ENCODE measurements at places on chromosomes 5 and 9.

- no peak for DNase-seq
Observed at GRCh38 chr5:132319975-132320374, 25.8 kb downstream of the SLC22A4 start.

GRCh38 chr9:125805586-125805985 is 58.4 kb downstream of the PBX3 start:
- DNase-seq, result no peak

GRCh38 chr5:76084496-76085242 is 1.5 kb downstream of the SV2C start:
- no peak for DNase-seq

GRCh38 chr5:150302301-150303069 is at the start of gene ARSI:
TSS of gene ARSI (minus strand) at chr5:150302905. CDS start at chr5:150302373, 532 bp downstream.
- DNase-seq, result peak; percentile 56

- DNase-seq, result no peak
Observed at GRCh38 chr5:32538031-32538547, 47.3 kb upstream of the SUB1 start.

GRCh38 chr5:51632793-51633192 is 249.5 kb downstream of the ISL1 start:
- no peak for DNase-seq

GRCh38 chr5:167850911-167851310 is 440.5 kb upstream of the WWC1 start:
- DNase-seq, result no peak

- no peak for DNase-seq
Observed at GRCh38 chr5:164234321-164234720, 728.9 kb downstream of the MAT2B start.

- DNase-seq, result peak; percentile 92
Observed at GRCh38 chr9:99433555-99433954, 211.5 kb downstream of the SEC61B start.

DNA sequence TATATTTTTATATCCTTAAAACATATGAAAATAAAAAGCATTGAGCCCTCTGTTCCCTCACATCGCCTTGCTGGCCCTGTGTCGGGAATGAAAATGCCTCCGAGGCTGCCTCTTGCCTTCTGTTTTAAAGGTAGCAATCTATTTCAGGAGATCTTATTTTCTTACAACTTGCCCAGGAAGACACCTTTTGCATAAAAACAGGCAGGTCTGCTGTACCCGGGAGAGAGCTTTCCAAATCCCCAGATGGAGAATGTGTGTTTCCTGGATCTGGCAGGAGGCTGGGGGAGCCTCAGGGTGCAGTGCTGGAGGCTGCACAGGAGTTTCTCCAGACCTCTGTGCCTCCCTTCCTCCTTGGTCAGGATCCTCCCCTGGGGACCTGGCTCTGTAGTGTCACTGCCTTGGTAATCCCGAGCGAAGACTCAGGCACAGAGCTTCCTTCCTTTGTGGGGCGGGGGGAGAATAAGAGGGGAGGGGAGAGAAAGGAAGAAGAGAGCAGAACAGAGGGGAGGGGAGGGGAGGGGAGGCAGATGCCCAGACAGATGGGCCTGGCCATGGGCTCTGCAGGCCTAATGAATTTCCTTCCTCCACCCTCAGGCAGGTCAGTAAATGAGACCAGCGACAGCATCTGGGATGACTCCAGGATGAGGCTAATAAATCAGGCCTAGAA is 104.0 kb upstream of the BOD1 start:
- no peak for DNase-seq

- peak; percentile 83 for DNase-seq
Observed at GRCh38 chr9:127968700-127969383, 11.9 kb downstream of the EEIG1 start.

DNA sequence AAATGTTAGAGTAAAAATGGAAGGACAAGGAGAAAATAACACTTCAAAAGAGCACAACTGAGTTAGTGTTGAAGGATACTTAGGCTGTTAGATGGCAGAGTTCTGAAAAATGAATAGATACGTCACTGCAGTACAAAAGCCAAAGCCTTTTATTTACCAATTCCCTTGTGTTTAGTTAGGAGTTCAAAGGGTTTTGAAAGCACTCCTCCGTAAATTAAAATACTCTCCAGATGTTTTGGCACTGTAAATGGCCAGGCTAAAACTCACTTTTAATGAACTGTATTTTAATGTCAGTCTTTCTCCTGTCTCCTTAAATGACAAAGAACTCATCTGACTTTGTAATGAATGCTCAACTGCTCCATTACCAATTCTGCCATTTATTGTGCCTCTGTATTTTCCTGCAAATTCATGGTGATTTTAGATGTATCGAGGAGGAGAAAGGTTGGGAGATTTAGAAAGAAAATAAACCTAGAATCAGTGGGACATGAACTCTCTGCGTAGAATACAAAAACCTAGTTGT is 1727.2 kb downstream of the MAT2B start:
- no peak for DNase-seq

GRCh38 chr5:154236536-154237375 is 46.2 kb downstream of the GALNT10 start:
- DNase-seq, result no peak

DNA sequence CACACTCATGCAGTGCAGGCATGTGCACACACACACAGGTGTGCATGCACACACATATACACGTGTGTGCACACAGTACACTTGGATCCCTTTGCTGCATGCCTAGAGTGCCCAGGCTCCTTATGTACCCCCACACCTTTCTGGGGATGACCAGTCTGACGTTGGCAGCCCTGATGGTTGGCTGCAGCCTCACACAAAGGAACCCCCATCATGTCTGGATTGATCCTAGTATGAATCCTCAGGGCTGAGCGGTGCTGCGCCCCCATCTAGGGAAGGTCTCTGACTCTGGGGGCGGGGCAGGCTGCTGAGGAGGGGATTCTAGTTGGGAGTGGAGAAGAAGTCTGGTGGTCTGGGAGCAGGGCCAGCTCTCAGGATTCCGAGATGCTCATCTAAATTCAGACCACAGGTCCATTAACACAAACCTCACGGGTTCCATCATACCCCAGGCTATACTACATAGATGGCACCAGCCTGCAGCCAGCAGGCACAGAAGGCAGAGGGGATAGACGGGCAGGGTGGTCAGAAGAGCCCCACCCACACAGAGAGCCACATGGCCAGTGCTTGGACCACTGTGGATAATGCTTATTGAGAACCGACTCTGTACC is 50.5 kb upstream of the OLFM1 start:
- DNase-seq, result no peak

DNA sequence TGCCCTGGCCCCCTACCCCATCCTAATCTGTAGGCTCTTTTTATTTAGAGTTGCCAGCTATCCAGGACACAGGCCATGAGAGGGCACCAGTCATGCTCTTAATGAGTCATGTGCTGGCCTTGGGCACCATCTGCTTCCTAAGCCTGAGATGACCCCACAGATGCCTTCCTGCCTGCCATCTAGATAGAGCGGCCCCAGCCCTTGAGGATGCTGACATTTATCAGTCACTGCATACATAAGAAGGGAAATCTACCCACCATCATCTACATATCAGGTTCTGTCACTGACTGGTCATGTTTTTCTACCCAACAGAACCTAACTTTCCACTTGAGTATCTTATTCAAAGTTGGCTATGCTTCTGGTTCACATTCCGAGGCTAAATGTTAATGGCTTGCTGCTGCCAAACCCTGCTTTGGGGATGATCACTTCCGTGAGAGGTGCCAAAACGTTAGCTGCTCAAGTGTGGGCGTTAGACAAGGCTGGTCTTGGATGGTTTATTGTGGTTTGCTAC is 49.9 kb upstream of the TTC23L start:
- peak; percentile 54 for DNase-seq

DNA sequence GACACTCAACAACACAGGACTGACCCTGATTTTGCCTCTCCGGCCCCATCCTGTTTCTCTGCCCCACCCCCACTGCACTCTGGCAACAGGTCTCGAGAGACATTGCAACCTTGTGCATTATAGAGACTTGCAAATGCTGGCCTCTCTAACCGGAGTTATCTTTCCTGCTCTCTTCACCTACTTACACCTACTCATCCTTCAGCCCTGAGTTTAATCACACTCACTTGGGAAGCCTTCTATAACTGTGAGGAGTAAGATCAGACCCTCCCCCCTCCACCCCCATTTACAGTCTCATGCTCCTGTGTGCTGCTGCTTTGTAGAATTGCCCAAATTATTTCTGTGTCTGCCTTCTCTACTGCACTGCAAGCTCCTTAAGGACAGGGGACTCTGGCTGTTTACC is 42.8 kb downstream of the WWC1 start:
- no peak for DNase-seq

DNA sequence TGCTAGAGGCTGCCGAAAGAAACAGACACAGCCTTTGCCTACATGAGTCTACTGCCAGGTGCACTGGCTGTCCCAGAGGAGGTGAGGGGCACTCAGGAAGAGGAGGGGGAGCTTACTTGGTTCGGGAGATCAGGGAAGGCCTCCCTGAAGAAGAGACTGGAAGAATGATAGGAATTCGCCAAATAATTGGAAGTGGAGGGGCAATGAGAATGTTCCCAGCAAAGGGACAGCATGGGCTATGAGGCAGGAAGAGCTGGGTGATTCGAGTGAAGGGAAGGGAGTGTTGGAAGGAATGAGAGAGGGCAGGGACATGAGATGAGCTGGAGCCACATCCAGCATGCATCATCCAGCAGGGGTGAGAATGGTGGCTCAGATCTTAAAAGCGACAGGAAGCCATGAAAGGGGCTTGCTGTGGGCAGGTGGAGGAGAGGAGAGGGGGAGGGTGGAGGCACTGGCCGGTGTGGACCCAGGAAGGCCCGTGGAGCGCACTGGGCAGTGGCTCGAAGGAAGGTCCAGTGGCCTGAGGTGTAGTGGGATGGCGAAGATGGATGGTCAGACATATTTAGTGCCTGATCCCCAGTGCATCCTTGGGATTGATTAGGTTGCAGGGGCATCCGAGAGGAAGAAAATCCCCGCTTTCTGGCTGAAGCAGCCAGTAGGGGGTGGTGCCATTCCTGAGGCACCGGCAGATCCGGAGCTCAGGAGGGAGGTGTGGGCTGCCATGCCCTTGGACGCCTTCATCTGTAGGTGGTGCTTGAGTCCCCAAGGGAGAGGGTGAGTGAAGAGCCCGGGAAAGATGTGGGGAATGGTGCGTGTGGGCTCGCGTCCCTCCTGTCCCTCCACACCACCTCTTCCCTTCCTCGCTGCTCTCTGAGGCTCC is 53.5 kb upstream of the GARNL3 start:
- DNase-seq, result no peak

GRCh38 chr5:76180814-76181805 is 97.9 kb downstream of the SV2C start:
- DNase-seq, result no peak

DNA sequence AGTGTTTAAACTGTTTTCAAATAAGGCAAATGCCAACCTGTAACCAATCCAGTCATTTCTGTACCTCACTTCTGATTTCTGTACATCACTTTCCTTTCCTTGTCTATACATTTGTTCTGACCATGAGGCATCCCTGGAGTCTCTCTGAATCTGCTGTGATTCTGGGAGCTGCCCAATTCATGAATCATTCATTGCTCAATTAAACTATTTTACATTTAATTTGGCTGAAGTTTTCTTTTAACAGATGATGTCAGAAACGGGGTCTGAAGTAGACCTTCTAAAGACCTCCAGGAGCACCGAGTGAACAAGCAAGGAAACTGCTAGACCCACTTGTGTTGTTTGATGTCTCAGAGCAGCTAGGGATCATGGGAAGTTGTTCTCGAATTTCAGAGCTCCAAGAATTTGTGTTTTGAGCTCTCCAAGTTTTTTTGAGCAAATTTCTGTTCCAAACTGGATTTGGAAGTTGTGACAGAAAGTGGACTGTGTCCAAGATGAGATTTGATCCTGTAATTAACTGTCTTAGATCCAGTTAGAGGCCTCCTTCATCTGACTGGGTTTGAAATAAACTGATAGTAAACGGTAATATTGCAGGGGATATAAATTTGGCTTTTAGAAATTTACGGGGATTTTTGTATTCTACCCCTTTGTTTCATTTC is 490.8 kb upstream of the ST8SIA4 start:
- peak; percentile 13 for DNase-seq

GRCh38 chr9:1580215-1580614 is 434.9 kb upstream of the SMARCA2 start:
- DNase-seq, result no peak

- DNase-seq, result no peak
Observed at GRCh38 chr5:121897341-121897740, 45.7 kb downstream of the FTMT start.

- DNase-seq, result no peak
Observed at GRCh38 chr9:10479172-10479571, 133.6 kb downstream of the PTPRD start.

DNA sequence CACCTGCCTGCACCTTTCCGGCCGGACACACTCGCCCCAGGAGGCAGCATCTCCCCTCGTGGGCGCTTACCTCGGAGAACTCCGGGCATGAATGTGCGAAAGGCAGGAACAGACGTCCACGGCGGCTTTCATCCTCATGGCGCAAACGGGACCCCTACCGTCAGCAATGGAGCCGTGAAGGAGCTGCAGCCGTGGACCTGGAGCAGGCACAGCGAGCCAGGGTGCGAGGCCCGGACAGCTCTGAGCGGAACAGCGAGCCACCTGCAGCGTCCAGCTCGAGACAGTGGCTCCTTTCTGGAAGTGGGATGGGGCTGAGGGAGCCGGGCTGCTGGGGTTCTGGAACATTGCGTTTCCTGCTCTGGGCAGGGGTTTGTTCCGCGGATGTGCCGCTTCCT is 7.8 kb upstream of the SLC6A19 start:
- no peak for DNase-seq

GRCh38 chr5:32785611-32786254 is 74.6 kb downstream of the NPR3 start:
- peak; percentile 38 for DNase-seq

GRCh38 chr9:101569741-101570501 is 24.8 kb downstream of the PPP3R2 start:
- DNase-seq, result no peak

GRCh38 chr5:34053133-34053532 is 10.1 kb upstream of the C1QTNF3 start:
- DNase-seq, result peak; percentile 81

DNA sequence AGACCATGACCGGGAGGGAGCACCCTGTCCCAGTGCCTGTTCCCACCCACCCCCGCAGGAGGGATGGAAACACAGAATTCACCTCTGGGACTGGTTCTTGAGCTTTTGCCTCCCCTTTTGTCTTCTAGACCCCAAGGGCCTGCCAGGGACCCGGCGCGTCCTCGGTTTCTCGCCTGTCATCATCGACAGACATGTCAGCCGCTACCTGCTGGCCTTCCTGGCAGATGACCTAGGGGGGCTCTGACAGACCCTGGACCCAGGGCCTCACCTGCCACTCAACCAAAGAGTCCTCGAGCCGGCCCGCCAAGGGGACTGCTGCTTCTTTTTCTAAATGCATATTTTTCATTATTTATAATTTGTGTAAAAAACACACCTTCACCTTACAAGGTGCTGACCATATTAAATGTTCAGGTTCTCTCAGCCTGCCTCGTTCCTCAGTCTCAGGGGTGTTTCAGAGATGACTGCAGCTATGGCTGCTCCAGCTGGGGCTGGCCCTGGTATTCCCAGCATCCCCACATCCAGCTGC is 16.9 kb downstream of the CARD19 start:
- no peak for DNase-seq

- no peak for DNase-seq
Observed at GRCh38 chr9:94663140-94663539, 23.8 kb upstream of the FBP1 start.
